Activated CD8-positive, alpha-beta memory T cell treated with anti-CD3 and anti-CD28 coated beads, Interleukin-2, amount 10 ng/mL, durations not matched to agents 7 days and 5 days (primary cell): ENCODE measurements at places on chromosomes 6 and 20.

GRCh38 chr6:96792561-96793190 lies 44.6 kb downstream of the GPR63 start:
- no peaks in the 10 kb centered on the region for H3K4me1 ChIP-seq
- H3K27ac ChIP-seq: no peak overlapping the region
- H3K27me3 ChIP-seq: peaks cover 2% of the 10 kb centered on the region
- no peak overlapping the region for H3K4me3 ChIP-seq
- no peaks in the 10 kb centered on the region for H3K36me3 ChIP-seq

GRCh38 chr6:19892260-19892659 lies 55.1 kb downstream of the ID4 start:
- DNase-seq: no peak
- H3K4me1 ChIP-seq: no peaks in the 10 kb centered on the region
- no peak overlapping the region for H3K27ac ChIP-seq
- H3K36me3 ChIP-seq: no peaks in the 10 kb centered on the region
- no peaks in the 10 kb centered on the region for H3K27me3 ChIP-seq

- H3K4me3 ChIP-seq: no peak overlapping the region
- H3K4me1 ChIP-seq: peaks cover 5% of the 10 kb centered on the region
- H3K27me3 ChIP-seq: no peaks in the 10 kb centered on the region
- DNase-seq: no peak
- peaks cover 37% of the 10 kb centered on the region for H3K36me3 ChIP-seq
These were observed 28.3 kb downstream of the EIF2S2 start for GRCh38 chr20:34083781-34084180.

- H3K27ac ChIP-seq: no peak overlapping the region
- H3K27me3 ChIP-seq: no peaks in the 10 kb centered on the region
- peaks cover 3% of the 10 kb centered on the region for H3K36me3 ChIP-seq
These were observed 1.4 kb upstream of the ENPP3 start for GRCh38 chr6:131635384-131636340.

- no peak overlapping the region for H3K27ac ChIP-seq
- DNase-seq: no peak
- H3K27me3 ChIP-seq: peaks cover 59% of the 10 kb centered on the region
- H3K4me1 ChIP-seq: peaks cover 14% of the 10 kb centered on the region
- no peak overlapping the region for H3K4me3 ChIP-seq
These were observed 88.8 kb downstream of the EYA2 start for GRCh38 chr20:46983466-46983865.

DNA sequence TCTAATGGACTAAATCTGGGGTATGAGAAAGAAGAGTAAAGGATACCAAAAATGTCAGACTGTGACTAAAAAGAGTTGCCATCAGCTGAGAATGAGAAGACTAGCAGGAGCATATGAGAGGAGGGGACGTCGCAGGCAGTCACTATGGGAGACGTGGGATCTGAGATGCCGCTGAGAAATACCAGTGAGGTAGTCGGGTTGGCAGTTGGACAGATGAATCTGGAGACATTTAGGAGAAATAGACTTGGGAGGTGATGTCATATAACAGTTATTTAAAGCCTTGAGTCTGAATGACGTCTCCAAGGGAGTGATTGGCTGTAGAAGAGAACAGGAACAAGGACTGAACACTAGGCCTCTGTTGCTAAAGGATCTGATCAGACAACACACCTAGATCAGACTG lies 51.5 kb upstream of the TRIM26 start:
- H3K27me3 ChIP-seq: peaks cover 9% of the 10 kb centered on the region
- no peak overlapping the region for H3K4me3 ChIP-seq
- H3K27ac ChIP-seq: no peak overlapping the region

DNA sequence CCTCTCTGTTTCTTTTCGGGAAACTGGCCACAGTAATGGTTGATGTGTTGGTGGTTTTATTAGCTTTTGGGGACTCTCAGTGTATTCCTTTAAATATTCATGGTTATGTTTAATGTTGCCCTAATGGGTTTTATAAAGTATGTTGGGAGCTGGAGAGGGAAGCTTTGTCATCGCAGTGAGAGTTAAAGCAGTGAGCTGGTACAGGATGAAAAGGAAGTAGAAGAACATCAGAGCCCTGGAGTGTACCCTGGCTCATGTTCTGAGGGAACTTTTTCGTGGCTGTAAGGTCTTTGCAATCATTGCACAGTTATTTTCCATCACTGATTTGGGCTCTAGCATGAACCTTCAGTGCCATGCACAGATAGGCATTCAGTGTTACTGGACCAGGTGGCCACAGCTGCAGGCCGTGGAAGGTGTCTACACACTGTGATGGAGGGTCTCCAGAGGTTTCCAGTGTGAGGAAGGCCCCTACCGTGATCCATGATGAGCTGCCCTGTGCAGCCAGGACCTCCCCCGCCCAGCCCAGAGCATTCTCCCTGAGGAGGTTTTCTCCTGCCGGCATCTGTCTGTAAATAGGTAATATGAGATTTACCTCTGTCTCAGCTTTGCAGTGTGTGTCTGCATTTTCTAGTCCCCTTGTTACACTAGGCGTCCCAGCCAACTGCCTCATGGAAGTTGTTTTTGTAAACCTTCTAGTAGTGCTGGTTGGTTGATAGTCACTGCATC lies 22.4 kb upstream of the TMEM217 start:
- H3K27ac ChIP-seq: no peak overlapping the region
- H3K36me3 ChIP-seq: peaks cover 36% of the 10 kb centered on the region
- no peak for DNase-seq
- H3K27me3 ChIP-seq: no peaks in the 10 kb centered on the region

- no peak for DNase-seq
- peak overlapping the region; percentile 88 for H3K27ac ChIP-seq
- no peaks in the 10 kb centered on the region for H3K27me3 ChIP-seq
- peaks cover 38% of the 10 kb centered on the region for H3K4me1 ChIP-seq
- peaks cover 22% of the 10 kb centered on the region for H3K36me3 ChIP-seq
These were observed 197.7 kb upstream of the PREP start for GRCh38 chr6:105600336-105601260.

- H3K27ac ChIP-seq: no peak overlapping the region
- no peaks in the 10 kb centered on the region for H3K4me1 ChIP-seq
- H3K27me3 ChIP-seq: no peaks in the 10 kb centered on the region
- H3K36me3 ChIP-seq: no peaks in the 10 kb centered on the region
- no peak for DNase-seq
- no peak overlapping the region for H3K4me3 ChIP-seq
These were observed 503.9 kb downstream of the CD83 start for GRCh38 chr6:14621518-14621917.

- no peak overlapping the region for H3K4me3 ChIP-seq
- DNase-seq: no peak
These were observed 268.0 kb downstream of the LRFN2 start for GRCh38 chr6:40319124-40319523.

DNA sequence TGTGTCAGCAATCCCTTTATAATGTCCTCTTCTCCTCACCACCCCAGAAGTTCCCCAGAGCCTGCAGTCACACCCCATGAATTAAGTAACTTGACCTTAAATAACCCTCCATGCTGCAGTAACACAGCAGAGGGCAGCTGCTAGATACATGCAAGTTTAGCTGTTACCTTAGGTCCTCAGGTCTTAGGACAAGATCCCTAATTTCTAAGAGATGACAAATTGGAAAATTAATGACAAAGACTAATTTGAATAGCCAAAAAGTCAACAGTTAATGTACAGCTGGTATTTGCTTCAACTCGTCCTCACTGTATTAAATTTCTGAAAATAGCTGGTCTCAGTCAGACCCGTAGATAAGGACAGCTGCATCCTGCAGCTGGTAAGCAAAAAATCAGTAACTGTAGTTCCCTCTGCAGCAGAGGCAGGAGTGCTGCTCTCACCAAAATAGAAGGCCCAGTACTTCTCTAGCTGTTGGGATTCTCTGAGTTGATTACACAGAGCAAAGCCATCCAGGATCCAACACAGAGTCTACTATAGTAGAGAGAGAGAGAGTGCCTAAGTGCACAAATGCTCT lies 62.4 kb downstream of the TNFRSF21 start:
- no peak overlapping the region for H3K27ac ChIP-seq
- no peak for DNase-seq
- H3K4me3 ChIP-seq: no peak overlapping the region
- H3K27me3 ChIP-seq: peaks cover 4% of the 10 kb centered on the region

GRCh38 chr20:53582574-53583351 lies 10.9 kb downstream of the ZNF217 start:
- peaks cover 70% of the 10 kb centered on the region for H3K4me1 ChIP-seq
- peak overlapping the region; percentile 88 for H3K27ac ChIP-seq
- peak overlapping the region; percentile 89 for H3K4me3 ChIP-seq
- no peaks in the 10 kb centered on the region for H3K27me3 ChIP-seq
- peak; percentile 70 for DNase-seq
- H3K36me3 ChIP-seq: peaks cover 59% of the 10 kb centered on the region

DNA sequence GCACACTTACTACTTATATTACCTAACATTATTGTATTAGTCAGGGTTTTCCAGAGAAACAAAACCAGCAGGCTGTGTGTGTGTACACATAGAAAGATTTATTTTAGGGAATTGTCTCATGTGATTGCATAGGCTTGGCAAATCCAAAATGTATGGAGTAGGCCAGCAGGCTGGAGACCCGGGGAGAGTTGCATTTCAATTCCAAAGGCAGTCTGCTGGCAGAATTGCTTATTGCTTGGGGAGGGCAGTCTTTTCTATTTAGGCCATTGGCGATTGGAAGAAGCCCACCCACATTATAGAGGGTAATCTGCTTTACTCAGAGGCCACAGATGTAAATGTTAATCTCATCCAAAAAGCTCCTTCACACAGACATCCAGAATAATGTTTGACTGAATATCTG lies 157.0 kb downstream of the ADGRG6 start:
- no peak for DNase-seq
- no peak overlapping the region for H3K27ac ChIP-seq
- H3K4me3 ChIP-seq: no peak overlapping the region
- no peaks in the 10 kb centered on the region for H3K4me1 ChIP-seq
- peaks cover 1% of the 10 kb centered on the region for H3K36me3 ChIP-seq
- H3K27me3 ChIP-seq: peaks cover 3% of the 10 kb centered on the region

DNA sequence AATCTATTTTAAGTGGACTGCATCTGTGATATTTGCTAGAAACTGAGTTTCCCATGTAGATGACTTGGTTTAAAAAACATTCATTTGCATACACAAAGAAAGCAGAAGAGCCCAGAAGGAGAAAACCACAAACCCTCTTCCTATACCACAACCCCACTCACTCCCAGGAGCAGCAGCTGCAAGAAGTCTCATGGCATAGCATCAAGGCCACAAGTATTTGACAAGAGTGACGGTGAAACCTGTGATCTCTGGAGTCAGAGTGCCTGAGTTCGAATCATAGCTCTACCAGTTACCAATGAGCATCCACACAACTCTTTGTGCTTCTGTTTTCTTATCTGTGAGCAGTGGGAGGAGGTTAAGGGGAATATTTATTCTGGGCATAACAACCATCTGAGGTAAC lies 44.7 kb upstream of the SIRPG start:
- H3K4me3 ChIP-seq: no peak overlapping the region
- peaks cover 12% of the 10 kb centered on the region for H3K36me3 ChIP-seq
- no peak for DNase-seq

- peaks cover 21% of the 10 kb centered on the region for H3K4me1 ChIP-seq
- H3K27ac ChIP-seq: no peak overlapping the region
- H3K27me3 ChIP-seq: peaks cover 82% of the 10 kb centered on the region
- DNase-seq: no peak
- H3K36me3 ChIP-seq: peaks cover 3% of the 10 kb centered on the region
These were observed 1.2 kb downstream of the NKX2-2 start for GRCh38 chr20:21512634-21513180.

GRCh38 chr6:149723771-149724417 lies 6.0 kb upstream of the LATS1 start:
- H3K4me3 ChIP-seq: no peak overlapping the region
- peak; percentile 61 for DNase-seq
- peaks cover 27% of the 10 kb centered on the region for H3K36me3 ChIP-seq
- peaks cover 22% of the 10 kb centered on the region for H3K4me1 ChIP-seq

DNA sequence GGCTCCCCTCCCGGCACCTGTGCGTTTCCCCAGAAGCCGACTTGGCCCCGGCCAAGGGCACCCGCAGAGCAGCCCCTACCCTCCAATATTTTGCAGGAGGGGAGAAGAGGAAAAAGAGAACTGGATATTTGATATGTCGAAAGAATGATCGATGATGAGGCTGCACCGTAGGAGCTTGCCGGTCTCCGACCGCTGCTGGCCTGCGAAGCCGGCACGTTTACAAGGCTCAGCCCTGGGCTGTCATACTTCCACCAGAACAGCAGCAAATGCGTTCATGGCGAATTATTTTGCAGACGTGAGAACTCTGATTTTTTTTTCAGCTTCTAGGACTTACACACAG lies 296.7 kb downstream of the TFAP2C start:
- peaks cover 72% of the 10 kb centered on the region for H3K27me3 ChIP-seq
- no peak for DNase-seq
- H3K27ac ChIP-seq: no peak overlapping the region
- H3K4me3 ChIP-seq: no peak overlapping the region
- no peaks in the 10 kb centered on the region for H3K36me3 ChIP-seq
- no peaks in the 10 kb centered on the region for H3K4me1 ChIP-seq

GRCh38 chr6:12359036-12359435 lies 68.9 kb downstream of the EDN1 start:
- no peak overlapping the region for H3K27ac ChIP-seq
- H3K36me3 ChIP-seq: no peaks in the 10 kb centered on the region
- DNase-seq: no peak
- no peaks in the 10 kb centered on the region for H3K27me3 ChIP-seq
- no peak overlapping the region for H3K4me3 ChIP-seq
- no peaks in the 10 kb centered on the region for H3K4me1 ChIP-seq

DNA sequence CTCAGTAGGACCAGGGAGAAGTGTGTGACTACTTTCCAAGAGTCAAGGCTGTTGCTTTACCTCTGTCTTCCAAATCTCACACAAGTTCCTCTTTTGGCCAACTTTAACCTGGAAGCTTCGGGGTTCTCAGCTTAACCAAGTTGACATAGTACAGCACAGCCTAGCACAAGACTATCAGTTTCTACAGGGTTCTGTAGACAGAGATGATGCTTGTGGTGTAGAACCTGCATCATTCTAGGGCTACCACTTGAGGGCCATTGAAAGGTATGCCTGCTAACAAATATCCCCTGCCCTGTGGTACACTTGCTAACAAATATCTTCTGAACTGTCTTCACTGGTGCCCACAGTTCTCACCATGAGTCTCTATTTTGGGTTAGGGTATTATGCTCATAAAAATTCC lies 62.0 kb upstream of the MAP3K7 start:
- DNase-seq: no peak
- H3K4me3 ChIP-seq: no peak overlapping the region
- no peak overlapping the region for H3K27ac ChIP-seq

DNA sequence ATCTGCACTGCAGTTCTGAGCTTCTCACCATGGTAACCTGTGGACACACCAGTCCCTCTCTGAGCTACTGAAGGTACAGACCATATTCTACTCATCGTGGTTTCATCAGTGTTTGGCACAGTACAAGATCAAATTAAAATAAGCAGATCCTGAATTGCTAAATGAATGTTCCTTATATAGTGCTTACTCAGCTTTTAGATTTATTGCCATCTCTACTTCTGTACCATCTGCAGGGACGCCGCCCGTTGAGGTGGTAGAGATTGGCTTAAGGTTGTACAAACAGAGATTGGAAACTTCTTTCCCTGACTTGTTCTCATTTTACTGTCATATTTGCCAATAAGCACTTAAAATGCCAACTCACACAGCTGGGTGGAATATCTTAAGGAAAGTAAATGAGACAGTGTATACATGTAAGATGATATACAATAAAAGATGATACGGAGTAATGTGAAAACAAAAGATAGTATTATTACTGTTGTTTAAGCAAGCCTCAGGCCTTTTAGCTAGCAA lies 223.4 kb upstream of the FOXQ1 start:
- no peak overlapping the region for H3K27ac ChIP-seq
- peaks cover 3% of the 10 kb centered on the region for H3K27me3 ChIP-seq
- no peak overlapping the region for H3K4me3 ChIP-seq
- no peaks in the 10 kb centered on the region for H3K36me3 ChIP-seq
- no peaks in the 10 kb centered on the region for H3K4me1 ChIP-seq

GRCh38 chr6:107466062-107466461 lies 6.7 kb upstream of the PDSS2 start:
- H3K4me3 ChIP-seq: no peak overlapping the region
- no peak for DNase-seq
- H3K4me1 ChIP-seq: no peaks in the 10 kb centered on the region
- no peak overlapping the region for H3K27ac ChIP-seq
- peaks cover 26% of the 10 kb centered on the region for H3K27me3 ChIP-seq
- H3K36me3 ChIP-seq: no peaks in the 10 kb centered on the region
